ENCODE measurements at places on chromosomes 2 and 18.

DNA sequence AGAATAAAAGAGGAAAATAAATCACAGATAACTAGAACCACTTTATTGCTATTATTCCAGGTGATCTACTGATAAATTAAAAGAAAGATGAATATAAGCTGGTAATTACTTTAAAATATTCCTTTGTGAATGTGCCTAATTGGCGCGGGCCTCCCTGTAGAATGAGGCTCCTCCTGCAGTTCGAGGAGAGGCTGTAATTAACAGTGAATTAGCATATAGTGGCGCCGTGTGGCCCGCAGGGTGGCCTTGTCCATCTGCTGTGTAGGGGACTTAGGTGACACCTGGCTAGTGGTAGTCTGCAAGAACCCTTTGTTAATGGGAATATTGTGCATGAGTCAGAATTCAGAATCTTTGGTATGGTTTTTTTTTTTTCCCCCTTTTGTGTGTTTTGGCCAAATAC is 119.8 kb downstream of the AGAP1 start:
- no peak for DNase-seq

GRCh38 chr2:222318026-222318711 is 19.4 kb upstream of the PAX3 start:
- DNase-seq, result peak; percentile 58

GRCh38 chr2:127194447-127194846 is 25.7 kb downstream of the CYP27C1 start:
- no peak for DNase-seq

DNA sequence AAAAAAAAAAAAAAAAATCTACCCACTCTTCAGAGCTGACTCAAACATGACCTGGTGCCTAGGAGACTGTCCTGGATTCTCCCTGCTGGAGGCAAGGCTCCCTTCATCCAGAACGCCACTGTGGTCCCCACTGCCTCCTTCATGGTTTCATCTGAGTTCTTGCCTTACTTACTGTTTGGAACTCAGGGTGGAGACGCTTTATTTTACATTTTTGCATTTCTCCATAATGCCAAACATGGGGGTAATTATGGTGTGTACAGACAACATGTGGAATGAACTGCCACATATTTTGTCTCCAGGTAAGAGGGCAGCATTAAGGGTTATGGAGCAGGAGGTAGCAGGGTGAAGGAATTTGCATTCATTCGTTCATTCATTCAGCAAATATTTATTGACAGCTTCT is 154.0 kb upstream of the MSH6 start:
- DNase-seq, result no peak

DNA sequence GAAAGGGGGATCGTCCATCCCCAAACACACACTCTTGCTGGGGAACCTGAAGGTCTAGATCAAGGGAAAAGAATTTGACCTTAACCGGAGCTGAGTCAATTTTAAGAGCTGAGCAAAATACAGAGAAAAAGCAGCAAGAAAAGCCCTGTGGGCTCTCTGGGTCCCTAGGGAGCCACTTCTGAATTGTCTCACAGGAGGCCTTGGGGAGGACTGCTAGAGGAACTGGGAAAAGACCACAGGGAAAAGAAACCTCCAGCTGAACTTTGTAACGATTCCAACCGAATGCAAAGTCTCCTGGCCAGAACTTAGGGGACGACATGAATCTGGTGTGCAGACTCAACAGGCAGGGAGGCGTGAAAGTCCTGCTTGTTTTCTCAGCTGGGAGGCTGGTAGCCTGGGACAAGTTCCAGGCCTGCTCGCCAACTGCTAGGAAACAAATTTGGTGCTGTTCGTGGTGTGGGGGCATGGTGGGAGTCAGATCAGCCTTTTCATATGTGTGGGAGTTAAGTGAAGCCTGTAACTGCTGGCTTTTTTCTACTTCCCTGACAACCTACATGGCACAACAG is 644.6 kb upstream of the CNTNAP5 start:
- DNase-seq, result no peak

DNA sequence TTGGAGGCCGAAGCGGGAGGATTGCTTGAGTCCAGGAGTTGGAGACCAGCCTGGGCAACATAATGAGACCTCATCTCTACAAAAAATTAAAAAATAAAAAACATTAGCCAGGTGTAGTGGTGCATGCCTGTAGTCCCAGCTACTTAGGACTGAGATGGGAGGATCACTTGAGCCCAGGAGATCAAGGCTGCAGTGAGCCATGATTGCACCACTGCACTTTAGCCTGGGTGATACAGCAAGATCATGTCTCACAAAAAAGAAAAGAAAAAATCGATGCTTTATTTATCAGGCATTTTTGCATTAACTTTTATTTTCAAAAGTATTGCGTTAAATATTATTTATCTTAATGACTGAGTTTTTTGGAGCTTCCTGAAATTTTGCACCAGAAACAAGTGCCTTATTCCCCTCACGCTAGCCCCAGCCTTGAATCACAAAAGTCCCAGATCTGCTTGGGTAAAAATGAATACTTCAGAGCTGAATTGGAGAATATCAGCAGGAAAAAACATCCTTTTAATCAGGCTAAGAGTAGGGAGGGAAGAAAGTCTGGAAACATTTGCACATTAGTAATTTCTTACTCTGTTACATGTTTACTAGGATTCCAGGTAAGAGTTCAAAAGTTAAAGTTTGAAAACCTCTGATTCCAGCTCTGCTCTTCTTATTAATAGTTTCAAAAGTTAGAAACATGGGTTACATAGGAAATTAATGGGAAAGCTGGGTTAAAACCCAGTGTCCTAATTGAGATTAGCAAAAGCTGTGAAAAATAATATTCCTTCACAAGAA is 296.8 kb upstream of the FBXO11 start:
- no peak for DNase-seq

GRCh38 chr18:43547456-43547855 is 270.2 kb upstream of the SYT4 start:
- DNase-seq, result no peak

GRCh38 chr2:218607436-218608115 is at the start of gene PLCD4:
Gene PLCD4 (plus strand): TSS chr2:218607899. CDS start chr2:218615740, 7,841 bp downstream.
- no peak for DNase-seq

DNA sequence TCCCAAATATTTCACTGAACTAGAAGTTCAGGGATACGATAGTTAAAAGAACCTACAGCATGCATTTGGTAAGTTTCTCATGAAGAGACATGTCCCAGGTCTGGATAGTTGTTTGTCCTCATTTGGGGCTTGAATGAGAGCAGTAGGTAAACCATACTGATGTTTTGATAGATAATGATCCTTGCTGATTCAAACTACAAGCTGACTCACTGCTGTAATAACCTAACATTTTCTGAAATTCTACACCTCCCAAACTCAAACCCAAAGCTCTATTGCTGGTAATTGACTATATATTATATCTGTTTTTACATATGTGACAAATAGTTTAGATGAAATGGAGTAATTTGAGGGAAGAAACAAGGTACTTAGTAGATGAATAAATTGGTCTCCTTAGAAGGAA is 154.1 kb upstream of the BOD1L2 start:
- no peak for DNase-seq

DNA sequence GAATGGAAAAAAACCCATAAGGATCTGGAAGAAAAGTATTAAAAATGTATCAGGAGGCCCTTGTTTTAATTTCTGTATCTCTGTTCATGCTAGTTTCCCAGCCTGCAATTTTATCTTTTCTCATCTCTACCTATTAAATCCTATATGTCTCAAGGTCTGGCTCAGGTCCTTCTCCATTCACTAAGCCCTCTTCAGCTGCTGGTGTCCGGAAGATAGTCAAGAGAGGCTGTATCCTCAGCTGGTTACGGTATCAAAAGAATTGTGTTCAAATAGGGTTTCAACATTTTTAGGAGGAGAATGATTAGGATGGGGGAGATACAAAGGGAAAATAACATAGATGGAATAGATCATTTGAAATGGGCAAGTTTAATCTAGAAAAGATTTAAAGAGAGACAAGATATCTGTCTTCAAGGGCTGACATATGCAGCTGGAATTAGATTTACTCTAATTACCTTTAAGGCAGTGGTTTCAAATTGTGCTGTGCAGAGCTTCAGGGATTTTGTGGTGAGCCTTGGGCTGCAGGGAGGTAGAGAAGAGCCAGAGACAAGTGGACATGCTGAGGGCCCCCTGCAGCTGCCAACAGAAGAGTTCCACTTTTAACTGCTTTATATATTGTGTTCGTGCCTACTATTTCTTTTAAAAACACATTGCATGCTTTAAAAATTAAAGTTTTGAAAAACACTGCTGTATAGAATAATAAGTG is 24.1 kb downstream of the GREB1L start:
- no peak for DNase-seq

DNA sequence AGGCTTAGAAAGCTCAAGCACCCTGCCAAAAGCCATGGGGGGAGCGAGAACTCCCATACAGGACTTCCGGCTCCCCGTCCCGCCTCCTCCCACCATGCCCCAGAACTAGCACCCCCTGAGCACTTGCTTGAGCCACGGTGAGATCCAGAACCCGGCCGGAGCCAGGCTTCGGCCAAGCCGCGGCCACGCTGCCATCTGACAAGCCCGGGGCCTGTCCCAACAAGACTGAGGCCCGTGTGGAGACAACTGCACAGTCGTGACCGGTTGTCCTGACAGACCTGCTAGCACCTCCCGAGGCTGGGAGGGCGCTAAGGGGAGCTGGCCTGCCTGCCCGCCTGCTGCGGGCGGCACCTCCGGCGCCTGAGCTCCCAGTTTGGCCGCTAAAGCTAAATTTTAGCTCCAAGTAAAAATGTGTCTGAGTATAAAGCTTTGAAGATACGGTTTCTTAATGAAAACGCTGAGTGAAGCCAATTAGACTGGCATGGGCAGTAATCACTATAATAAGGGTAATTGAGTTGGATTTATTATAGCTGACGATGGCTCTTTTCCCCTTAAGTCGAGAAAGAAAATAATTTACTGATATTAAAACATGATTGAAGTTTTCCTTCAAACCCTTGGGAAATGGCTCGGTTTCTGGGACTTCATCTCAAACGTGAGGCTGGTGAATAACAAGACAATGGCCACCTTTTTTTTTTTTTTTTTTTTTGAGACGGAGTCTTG is 78.3 kb upstream of the ODC1 start:
- no peak for DNase-seq

DNA sequence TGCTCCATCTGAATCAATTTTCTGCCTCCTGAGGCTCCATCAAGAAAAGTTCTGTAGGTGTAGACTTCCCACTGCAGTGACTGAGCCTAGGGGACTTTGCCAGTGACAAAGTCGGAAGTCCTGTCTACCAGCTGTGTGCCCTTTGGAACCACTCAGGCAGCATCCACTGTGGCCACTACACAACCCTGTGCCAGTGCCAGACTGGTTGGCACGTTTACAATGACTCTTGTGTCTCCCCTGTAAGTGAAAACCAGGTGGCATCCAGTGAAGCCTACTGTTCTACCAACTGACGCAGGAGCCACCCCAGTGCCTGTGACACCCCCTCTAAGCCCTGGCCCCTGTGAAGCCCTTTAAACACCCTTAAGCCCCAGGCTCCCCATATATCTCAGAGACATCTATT is 132.1 kb upstream of the SERPINE2 start:
- DNase-seq, result no peak

GRCh38 chr2:32291746-32292145 is 14.0 kb downstream of the YIPF4 start:
- no peak for DNase-seq

DNA sequence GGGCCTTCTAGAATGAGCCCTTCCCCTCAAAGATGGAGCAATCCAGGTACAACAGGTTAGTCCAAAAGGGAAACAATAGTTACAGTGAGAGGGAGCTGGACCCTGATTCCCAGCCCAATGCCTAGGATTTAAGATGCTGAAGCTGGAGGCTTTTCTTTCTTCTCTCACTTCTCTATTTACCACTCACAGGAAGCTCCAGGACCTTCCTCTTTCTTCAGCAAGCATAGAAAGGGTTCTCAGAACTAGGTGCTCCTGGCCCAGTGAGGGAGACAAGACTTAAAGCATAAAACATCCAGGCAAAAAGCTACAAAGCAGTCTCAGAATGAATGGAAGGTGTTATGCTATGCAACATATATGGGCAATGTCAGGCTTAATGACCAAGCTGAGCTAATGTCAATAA is 279.0 kb downstream of the SRBD1 start:
- no peak for DNase-seq

DNA sequence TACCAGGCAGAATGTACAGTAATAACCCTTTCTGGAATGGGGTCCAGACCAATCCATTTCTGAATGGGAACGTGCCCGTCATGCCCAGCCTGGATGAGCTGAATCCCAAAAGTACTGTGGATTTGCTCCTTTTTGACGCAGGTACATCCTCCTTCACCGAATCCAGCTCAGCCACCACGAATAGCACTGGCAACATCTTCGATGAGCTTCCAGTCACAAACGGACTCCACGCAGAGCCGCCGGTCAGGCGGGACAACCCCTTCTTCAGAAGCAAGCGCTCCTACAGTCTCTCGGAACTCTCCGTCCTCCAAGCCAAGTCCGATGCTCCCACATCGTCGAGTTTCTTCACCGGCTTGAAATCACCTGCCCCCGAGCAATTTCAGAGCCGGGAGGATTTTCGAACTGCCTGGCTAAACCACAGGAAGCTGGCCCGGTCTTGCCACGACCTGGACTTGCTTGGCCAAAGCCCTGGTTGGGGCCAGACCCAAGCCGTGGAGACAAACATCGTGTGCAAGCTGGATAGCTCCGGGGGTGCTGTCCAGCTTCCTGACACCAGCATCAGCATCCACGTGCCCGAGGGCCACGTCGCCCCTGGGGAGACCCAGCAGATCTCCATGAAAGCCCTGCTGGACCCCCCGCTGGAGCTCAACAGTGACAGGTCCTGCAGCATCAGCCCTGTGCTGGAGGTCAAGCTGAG is 89.6 kb downstream of the SH3BP4 start:
- no peak for DNase-seq

DNA sequence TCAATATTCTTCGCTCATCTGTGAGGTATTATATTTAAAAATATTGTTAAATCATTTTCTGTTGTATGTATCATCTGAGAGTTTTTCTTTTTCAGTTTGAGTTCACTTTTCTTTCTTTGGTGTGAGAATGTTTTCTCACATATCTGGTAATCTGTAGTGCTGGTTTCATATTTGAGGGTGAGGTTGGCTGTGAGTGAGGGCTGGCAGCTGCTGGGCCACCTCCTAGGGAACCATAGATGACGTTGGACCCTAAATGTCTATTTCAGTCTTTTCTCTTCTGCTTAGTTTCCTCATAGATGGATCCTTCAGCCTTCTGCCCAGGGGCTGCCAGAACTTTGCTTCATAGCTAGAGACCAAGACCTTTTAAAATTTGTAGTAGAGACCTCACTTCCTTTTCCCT is 33.5 kb downstream of the MGAT5 start:
- peak; percentile 50 for DNase-seq

DNA sequence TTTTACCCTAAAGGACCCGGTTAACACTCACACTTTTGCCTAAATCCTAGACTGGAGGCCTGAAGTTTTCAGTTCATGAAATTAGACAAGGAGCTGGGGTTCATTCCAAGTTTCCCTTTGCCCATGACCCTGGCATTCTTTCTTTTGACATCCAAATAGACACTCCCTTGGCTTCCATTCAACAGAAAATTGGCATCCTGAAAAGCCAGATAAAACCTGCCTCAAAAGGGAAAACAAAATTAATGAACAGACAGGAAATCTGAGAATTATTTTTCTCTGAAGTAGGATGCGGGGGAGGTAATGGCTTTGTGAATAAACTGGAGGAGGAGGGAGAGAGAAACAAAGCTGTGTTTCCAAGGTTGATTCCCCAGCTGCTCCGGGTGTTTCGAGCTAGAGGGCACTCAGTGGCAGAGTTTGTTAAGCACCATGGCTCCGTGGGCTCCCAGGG is 41.0 kb downstream of the SPP2 start:
- no peak for DNase-seq

- no peak for DNase-seq
Measured at GRCh38 chr2:241257419-241258032, 57.9 kb downstream of the HDLBP start.

Data from activated naive CD4-positive, alpha-beta T cell treated with anti-CD3 and anti-CD28 coated beads for 36 hours (primary cell).